ENCODE measurements at places on chromosomes 3 and 15. TPM values are rescaled to one million over a fixed set of nuclear protein-coding genes. Genes with fewer than 3 reads are reported as not detected.

DNA sequence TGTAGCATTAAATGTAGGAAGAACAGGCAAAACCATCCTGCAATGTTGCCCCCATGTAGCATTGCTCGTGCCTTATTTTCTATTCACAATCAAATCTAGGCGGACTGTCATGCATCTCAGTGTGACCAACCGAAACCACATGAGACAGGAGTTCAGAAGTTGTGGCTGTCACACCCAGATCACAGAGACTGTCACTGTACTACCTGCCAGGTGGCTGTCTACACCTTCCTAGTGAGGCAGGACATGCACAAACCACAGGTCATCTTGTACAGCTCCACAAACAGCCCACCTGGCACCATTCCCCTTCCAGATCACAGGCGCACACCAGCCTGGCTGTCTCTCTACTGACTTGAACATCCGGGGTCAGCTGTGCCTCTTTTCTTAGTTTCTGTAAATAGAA is 392.8 kb downstream of the OCA2 start:
- H3K27me3 ChIP-seq: no peaks in the 10 kb centered on the region
- no peaks in the 10 kb centered on the region for H3K4me1 ChIP-seq
- H3K27ac ChIP-seq: no peak overlapping the region
- DNase-seq: no peak

DNA sequence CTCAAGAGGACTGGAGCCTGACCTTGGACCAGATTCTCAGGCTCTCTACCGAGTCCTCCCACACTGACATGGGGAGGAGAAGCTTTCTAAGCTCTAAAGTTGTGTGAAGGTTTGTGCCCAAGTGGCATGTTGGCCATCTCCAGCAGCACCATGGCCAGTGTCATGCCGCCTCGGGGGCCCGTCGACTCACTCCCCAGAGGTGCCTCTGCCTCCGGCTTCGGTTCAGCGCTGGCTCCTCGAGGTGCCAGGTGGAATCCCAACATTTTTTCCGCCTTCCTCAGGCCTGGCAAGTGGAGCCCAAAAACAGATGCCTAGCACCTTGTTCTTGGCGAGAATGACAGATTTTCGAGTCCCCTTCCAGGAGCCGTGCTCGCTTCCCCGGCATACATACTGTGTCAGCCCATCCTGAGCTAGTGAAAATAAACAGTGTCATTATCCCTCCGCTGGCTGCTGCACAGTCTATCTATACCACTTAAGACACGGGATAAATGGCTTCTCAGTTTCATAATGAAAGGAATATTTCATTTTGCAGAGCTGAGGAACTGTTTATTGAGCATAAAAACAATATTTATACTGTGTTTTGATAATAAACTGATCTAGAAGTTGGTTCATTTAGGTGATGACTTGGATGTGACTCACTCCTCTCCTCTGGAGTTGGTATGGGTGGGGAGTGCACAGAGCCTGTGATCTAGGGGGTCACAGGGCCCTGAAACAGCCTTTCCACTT is 328.5 kb upstream of the TLE3 start:
- no peaks in the 10 kb centered on the region for H3K36me3 ChIP-seq
- H3K27ac ChIP-seq: no peak overlapping the region
- H3K27me3 ChIP-seq: no peaks in the 10 kb centered on the region

DNA sequence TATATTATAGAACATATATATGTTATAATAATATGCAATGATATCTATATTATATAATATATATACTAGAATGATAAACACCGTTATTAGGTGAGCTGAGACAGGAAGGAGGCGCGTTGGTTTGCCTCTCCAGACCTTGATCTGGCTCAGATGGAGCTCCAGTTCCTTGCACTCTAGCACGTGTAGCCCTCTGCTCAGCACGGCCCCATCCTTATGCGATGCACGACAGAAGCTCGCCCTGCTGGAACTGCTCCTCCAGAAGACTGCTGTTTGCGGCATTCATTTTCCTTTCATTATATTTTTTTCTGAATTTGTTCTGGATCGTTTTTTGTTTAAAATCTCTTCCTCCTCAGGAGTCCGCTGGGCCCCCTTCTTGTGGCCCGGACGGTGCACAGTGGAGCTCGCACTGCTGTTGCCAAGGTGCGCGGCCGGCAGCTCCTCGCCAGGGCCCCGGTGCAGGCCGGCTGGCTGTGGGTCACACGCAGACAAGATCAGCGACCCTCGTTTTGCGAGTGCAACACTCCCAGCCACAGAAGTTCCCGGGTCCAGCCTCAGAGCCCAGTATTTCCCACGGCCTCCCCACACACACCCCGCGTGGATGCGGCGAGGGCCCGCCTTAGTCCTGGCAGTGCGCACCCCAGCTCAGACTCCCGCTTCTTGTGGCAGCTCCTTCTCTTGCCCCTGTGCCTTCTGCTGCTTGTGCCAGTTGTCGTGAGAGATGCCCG is 112.2 kb downstream of the CHL1 start:
- no peaks in the 10 kb centered on the region for H3K27me3 ChIP-seq
- H3K27ac ChIP-seq: no peak overlapping the region
- H3K4me3 ChIP-seq: no peak overlapping the region
- no peak for DNase-seq

DNA sequence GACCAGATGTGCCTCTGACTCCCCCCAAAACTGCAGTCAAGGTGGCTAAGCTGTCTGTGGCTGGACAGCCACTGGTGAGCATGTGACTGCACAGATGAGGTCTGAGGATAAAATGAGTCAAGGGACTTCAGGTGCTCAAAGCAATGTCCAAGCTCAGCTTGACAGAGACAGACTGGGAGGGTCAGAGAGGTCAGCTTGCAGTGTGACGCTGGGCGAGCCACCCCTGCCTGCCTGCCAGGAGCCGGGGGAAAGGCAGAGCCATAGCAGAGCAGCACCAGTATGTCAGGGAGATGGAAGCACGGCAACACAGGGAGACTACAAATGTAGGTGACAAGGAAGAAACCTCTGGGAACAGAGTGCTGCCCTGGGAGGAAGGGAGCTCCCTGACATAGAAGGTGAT is 399.4 kb downstream of the OCA2 start:
- H3K4me3 ChIP-seq: no peak overlapping the region
- no peak overlapping the region for H3K27ac ChIP-seq
- H3K36me3 ChIP-seq: no peaks in the 10 kb centered on the region

GRCh38 chr3:134485075-134485717 is 589 bp downstream of the ANAPC13 start:
- no peaks in the 10 kb centered on the region for H3K27me3 ChIP-seq
- peak overlapping the region; percentile 97 for H3K4me3 ChIP-seq
- peaks cover 41% of the 10 kb centered on the region for H3K4me1 ChIP-seq
- peaks cover 24% of the 10 kb centered on the region for H3K36me3 ChIP-seq
- H3K27ac ChIP-seq: peak overlapping the region; percentile 92
- DNase-seq: peak; percentile 24

DNA sequence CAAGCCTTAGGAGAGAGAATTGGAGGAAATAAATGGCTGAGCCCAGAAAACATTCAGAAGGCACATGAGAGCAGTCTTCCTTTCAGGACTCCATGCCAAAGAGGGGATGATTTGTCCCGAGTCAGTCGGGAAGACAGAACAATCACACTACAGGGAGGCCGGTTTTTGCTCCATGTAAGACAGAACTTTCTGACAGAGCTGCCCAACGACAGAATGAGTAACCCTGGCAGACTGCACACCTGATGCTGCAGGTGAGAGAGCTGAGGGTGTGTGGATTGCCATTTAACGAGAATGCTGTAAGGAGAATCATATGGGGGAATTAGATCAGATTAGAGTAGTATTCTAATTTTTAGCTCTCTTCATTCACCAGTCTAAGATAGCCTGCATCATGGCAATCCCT is 533.0 kb downstream of the EPHB1 start:
- no peak overlapping the region for H3K4me3 ChIP-seq
- no peaks in the 10 kb centered on the region for H3K36me3 ChIP-seq
- no peak for DNase-seq
- no peaks in the 10 kb centered on the region for H3K4me1 ChIP-seq
- no peak overlapping the region for H3K27ac ChIP-seq

DNA sequence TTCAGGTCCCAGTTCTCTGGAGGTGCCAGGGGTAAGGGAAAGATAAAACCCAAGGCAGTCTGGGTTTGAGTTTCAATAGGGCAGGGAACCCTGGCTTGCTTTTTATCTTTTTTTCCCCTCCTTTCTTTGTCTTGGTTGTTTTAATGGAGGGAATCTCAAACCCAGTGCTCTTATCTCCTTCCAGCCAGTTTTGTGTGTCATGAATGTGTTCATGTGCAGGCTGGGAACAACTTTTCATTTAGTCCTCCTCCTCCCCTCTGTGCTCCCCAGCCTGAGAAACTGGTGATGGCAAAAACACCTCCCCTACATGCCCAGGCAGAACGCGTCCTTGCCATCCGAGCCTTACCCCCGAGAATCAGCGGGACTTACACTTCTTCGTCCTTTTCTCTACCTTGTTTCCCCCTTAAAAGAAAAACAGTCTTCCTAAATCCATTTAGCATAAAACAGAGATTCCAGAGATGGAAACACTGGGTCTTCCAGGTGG is 10.9 kb downstream of the SEMA3G start:
- H3K4me1 ChIP-seq: peaks cover 40% of the 10 kb centered on the region
- DNase-seq: no peak
- peaks cover 6% of the 10 kb centered on the region for H3K36me3 ChIP-seq
- H3K27me3 ChIP-seq: no peaks in the 10 kb centered on the region
- peak overlapping the region; percentile 72 for H3K27ac ChIP-seq

DNA sequence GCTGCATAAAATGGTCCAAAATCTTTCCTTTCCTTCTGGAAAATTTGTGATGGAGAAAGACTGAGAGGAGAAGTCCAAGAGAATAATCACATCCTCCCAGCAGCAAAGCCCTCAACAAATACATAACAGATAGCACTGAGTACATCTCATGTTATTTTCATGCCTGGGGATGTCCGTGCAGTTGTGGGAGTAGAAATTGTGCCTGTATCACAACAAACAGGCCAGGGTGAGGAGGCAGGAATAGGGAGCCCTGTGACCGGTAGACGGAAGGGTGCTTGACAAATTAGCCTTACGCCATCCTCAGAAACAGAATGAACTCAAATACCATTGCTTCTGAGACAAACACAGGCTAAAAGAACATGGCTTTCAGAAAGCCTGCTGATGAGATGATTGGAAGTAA is 333.2 kb upstream of the UMPS start:
- no peaks in the 10 kb centered on the region for H3K4me1 ChIP-seq
- no peaks in the 10 kb centered on the region for H3K36me3 ChIP-seq
- H3K27me3 ChIP-seq: peaks cover 6% of the 10 kb centered on the region
- no peak overlapping the region for H3K4me3 ChIP-seq

GRCh38 chr15:70643106-70643782 is 120.1 kb downstream of the UACA start:
- no peaks in the 10 kb centered on the region for H3K27me3 ChIP-seq
- H3K4me1 ChIP-seq: no peaks in the 10 kb centered on the region
- H3K4me3 ChIP-seq: no peak overlapping the region
- DNase-seq: no peak
- H3K27ac ChIP-seq: no peak overlapping the region
- no peaks in the 10 kb centered on the region for H3K36me3 ChIP-seq

- DNase-seq: no peak
- H3K27me3 ChIP-seq: no peaks in the 10 kb centered on the region
- H3K27ac ChIP-seq: no peak overlapping the region
- no peaks in the 10 kb centered on the region for H3K36me3 ChIP-seq
- H3K4me3 ChIP-seq: no peak overlapping the region
Measured at GRCh38 chr3:172097585-172097984, 58.2 kb downstream of the FNDC3B start.

DNA sequence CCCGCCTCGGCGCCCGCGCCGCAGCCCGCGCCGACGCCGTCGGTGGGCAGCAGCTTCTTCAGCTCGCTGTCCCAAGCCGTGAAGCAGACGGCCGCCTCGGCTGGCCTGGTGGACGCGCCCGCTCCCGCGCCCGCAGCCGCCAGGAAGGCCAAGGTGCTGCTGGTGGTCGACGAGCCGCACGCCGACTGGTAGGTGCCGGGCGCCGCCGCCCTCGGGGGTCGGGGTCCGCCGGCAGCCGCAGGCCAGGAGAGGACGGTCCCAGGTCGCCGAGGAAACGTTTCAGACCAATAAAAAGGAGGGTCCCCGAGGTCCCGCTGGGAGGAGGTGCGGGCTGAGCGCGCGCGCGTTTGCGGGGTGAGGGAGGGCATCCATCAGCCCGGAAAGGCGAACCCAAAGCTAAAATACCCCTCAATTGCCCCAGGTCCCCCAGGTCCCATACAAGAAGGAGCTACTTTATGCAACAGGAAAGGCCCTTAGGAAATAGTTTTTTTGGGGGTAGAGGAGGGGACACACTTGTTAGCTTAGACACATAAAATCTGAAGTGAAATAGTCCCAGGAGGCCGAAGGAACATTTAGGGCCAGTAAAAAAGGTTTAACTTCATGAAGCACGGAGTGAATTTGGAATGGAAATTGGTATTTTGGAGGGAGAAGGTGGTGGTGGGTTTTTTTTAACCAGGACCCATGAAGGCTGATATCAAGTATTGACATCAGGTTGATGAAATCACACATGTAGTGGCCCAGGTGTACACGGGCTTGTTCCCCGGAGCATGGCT is 739 bp downstream of the SYN2 start:
- peaks cover 51% of the 10 kb centered on the region for H3K27me3 ChIP-seq
- no peaks in the 10 kb centered on the region for H3K36me3 ChIP-seq
- H3K4me3 ChIP-seq: no peak overlapping the region
- no peak for DNase-seq
- H3K4me1 ChIP-seq: peaks cover 12% of the 10 kb centered on the region
- H3K27ac ChIP-seq: no peak overlapping the region

GRCh38 chr3:25856902-25857518 is 67.1 kb downstream of the OXSM start:
- no peaks in the 10 kb centered on the region for H3K4me1 ChIP-seq
- no peaks in the 10 kb centered on the region for H3K36me3 ChIP-seq
- peaks cover 1% of the 10 kb centered on the region for H3K27me3 ChIP-seq
- DNase-seq: peak; percentile 49
- no peak overlapping the region for H3K4me3 ChIP-seq

The CTSH gene
- 9.6 TPM for total RNA-seq

The CCR8 gene
- 87.2 TPM for total RNA-seq

The TAGLN3 gene
- total RNA-seq: not detected

The PPP1R2 gene
- total RNA-seq: 169 TPM

The PLOD2 gene
- total RNA-seq: 0.52 TPM

The BTLA gene
- total RNA-seq: 7.1 TPM
